ENCODE measurements at places on chromosomes 13 and 19.

GRCh38 chr19:20858861-20859260 is 64.2 kb upstream of the ZNF85 start:
- no peaks in the 10 kb centered on the region for H3K4me1 ChIP-seq
- no peak overlapping the region for H3K4me3 ChIP-seq
- H3K27me3 ChIP-seq, result no peaks in the 10 kb centered on the region
- H3K36me3 ChIP-seq, result no peaks in the 10 kb centered on the region
- DNase-seq, result no peak

- peaks cover 4% of the 10 kb centered on the region for H3K4me1 ChIP-seq
- H3K36me3 ChIP-seq, result no peaks in the 10 kb centered on the region
- no peak overlapping the region for H3K4me3 ChIP-seq
- H3K27ac ChIP-seq, result no peak overlapping the region
These were observed 7.0 kb upstream of the ZNF444 start for GRCh38 chr19:56133858-56134653.

- H3K4me1 ChIP-seq, result peaks cover 9% of the 10 kb centered on the region
- no peak overlapping the region for H3K27ac ChIP-seq
- no peaks in the 10 kb centered on the region for H3K27me3 ChIP-seq
- no peaks in the 10 kb centered on the region for H3K36me3 ChIP-seq
- H3K4me3 ChIP-seq, result no peak overlapping the region
- no peak for DNase-seq
These were observed 49.4 kb downstream of the PEPD start for GRCh38 chr19:33472226-33472625.

DNA sequence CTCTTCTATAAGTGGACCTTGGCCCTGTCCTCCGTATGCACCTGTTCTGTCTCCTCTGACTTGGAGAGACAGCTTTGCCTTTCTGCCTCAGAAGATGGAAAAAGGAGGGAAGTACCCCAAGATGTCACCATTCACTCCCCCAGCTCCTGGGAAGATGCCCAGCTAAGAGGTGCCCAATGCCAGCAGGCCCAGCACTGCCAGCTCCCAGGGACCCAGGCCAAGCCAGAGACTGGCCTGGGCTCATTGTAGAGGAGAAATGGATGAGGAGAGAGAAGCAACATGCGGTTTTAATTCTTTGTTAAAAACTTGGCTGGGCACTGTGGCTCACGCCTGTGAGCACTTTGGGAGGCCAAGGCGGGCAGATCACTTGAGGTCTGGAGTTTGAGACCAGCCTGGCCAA is 111.5 kb upstream of the ZNF507 start:
- DNase-seq, result no peak
- H3K27ac ChIP-seq, result no peak overlapping the region
- no peak overlapping the region for H3K4me3 ChIP-seq

Measured in activated CD4-positive, alpha-beta T cell treated with anti-CD3 and anti-CD28 coated beads, Interleukin-2, amount 10 ng/mL, durations not matched to agents 7 days and 5 days (primary cell).